Stimulated activated naive CD4-positive, alpha-beta T cell treated with Interleukin-2 at 50 U/mL for 16 hours (primary cell): ENCODE measurements at places on chromosomes 2 and 18.

GRCh38 chr2:170465241-170465640 lies 249.9 kb upstream of the SP5 start:
- DNase-seq, result no peak

GRCh38 chr2:144516411-144516980 lies 3.4 kb downstream of the ZEB2 start:
- no peak for DNase-seq

DNA sequence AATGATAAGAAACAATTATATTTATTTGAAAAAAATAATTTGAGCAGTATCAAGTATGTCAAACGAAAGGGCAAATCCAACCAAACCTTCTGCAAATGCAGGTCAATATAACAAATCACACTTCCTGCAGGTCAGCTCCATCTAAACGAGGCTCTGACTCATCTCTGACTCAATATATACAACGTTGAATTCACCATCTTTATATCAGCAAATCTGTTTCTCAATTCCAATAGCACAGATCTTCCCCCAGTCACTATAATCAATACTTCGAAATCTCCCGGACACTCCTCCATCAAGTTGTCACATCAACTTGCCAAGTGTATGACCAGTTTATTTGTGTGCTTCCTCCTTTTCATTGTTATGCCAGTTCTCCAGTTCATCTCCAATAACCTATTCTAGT lies 388.9 kb downstream of the ZEB2 start:
- DNase-seq, result no peak

DNA sequence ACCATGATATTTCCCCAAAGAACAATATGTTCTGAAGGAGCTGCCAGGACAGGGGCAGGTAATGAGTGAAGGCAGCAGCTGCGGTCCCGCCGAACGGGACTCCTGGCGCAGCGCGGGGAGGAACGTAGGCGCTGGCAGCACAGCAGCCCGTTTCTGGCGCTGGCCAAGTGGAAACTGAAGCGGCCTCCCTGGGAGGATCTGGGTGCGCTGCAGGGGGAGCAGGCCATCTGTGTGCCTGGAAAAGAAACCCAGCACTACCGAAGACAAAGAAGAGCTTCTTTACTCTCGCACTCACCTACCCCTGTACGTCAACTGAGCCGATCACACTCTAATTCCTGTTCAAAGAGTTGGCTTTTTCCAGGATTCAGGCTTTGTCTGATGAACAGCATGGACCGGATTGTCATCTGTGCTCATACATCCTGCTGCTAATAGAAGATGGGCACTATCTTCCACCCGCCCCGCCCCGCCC lies 11.8 kb downstream of the G6PC2 start:
- DNase-seq, result no peak

- no peak for DNase-seq
Measured at GRCh38 chr2:238855299-238855698, 7.4 kb downstream of the TWIST2 start.

GRCh38 chr2:41602341-41602740 lies 445.5 kb upstream of the PKDCC start:
- DNase-seq, result no peak

DNA sequence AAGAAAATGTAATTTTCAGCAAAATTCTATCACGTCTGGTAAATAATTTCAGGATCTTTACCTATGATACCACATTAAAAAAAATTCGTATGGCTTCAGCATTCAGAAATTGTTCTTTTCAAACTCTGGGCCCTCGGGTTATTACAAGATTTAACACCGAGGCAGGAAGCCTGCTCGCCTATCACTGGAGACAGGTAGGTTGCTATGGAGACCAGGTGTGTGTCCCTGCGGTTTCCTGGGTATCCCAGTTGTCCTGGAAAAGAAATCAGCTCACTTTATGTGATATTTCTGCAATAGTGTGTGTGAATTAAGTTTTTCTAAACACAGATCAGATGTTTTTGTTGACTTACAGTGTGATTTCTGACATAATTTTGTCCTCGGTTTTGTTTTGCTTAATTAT lies 14.2 kb downstream of the HPCAL1 start:
- DNase-seq, result no peak

GRCh38 chr2:221999717-222000116 lies 299.1 kb downstream of the PAX3 start:
- DNase-seq, result no peak

DNA sequence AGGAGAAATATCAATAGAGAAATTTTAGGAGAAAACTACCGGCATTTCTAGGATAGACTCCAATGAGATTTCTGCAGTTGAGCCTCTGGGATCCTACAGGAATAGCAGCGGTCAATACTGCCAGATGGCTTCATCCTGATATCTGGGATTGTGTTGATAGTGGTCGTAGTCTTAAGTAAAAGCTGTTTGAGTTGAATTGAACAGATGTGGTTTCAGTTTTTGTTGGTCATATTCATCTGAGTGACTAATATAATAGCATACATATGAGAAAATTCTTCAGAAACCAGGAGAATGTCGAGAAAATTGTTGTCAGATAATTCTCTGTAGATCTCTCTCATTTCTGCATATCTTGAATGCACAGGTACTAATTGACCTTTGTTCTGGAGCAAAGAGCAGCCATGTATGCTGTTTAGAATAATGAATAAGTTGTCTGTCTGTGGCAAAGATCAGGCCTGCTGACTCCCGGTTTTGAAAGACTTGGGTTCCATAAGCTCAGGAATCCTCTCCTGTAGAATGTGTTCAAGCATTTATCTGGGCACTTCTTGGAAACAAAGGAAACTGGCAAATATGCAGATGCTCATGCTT lies 288.1 kb downstream of the TMX3 start:
- no peak for DNase-seq

- DNase-seq, result no peak
Measured at GRCh38 chr2:207107131-207107530, 58.6 kb downstream of the KLF7 start.

- DNase-seq, result no peak
Measured at GRCh38 chr2:2464094-2464493, 133.0 kb upstream of the MYT1L start.

GRCh38 chr2:85846411-85846810 lies 42.4 kb downstream of the ST3GAL5 start:
- DNase-seq, result no peak

GRCh38 chr2:182868054-182868796 lies 1.8 kb upstream of the FRZB start:
- no peak for DNase-seq

- no peak for DNase-seq
Measured at GRCh38 chr18:35642802-35643201, 61.3 kb downstream of the GALNT1 start.

DNA sequence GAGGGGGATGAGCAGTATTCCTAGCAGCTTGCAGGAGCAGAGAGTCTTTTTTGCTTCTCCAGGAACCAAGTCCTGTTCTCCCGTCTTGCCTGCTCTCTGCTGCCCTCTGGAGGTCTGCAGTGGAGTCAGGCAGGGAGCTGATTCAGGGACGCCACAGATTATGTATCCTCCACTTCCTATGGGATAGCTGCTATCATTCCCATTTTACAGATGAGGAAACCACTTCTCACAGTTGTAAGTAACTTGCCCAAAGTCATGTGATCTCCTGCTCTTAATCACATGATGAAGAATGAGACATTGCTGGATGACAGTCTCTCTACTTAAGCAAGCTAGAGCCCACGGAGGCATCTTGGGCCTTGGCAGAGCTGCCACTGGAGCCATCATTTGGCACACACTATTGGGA lies 8.3 kb downstream of the SLC4A5 start:
- DNase-seq, result peak; percentile 62

GRCh38 chr18:28041366-28041765 lies 135.6 kb downstream of the CDH2 start:
- DNase-seq, result no peak

- DNase-seq, result no peak
Measured at GRCh38 chr2:66665124-66665984, 230.4 kb downstream of the MEIS1 start.

GRCh38 chr2:6928452-6928851 lies 11.2 kb downstream of the RNF144A start:
- DNase-seq, result no peak

DNA sequence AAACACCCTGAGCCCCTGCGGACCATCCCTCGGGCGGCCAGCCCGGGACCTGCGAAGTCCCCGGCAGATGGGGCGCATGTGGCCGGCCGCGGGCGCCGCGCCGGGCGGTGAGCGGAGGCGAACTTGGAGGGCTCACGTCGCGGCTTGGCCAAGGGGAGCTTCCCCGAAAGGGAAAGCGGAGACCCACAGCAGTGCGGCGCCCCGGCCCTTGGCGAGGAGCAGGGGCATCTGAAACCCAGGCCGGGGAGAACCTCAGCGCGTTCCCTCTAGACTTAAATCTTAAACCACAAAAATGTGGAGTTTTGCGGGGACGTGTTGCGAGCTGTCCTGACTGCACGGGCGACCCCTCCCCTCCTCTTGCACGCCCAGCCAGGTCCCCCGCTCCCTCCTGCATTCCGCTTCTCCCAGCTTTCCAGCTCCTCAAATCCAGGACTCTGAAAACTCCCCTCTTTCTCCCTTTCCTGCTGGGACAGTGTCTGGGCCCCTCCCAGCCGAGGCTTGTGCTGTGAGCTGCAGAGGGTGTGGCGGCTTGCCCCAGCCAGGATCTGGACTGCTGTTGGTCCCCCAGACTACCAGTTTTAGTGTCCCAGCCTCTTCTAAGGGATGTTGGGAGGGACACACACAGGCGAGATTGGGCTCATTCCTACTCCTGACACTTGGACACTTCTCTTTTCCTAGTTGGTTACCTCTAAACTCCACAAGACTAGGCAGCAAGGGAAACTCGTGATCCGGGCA lies 1.3 kb downstream of the FMNL2 start:
- DNase-seq, result no peak

- no peak for DNase-seq
Measured at GRCh38 chr18:78505851-78506461, 473.7 kb upstream of the SALL3 start.

DNA sequence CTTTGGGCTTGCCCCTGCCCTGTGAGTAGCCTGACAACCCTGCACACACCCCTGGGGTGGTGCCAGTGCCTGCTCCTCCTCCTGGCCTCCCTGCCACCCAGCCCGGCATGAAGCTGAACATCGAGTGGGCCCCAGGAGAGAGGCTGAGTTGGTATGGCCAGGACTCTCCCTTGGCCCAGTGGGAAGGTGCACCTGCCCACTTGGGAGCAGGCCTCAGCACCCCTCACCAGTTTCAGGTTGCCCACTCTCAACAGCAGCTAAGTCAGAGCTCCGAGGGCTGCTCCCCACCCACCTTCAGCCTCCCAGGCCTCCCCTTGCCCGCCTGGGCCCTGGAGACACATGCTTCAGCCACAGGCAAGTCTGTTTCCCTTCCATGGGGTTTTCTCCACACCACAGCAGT lies 203.1 kb downstream of the KLHL29 start:
- DNase-seq, result no peak

GRCh38 chr2:8537562-8538155 lies 144.2 kb upstream of the ID2 start:
- DNase-seq, result no peak
